ENCODE measurements at places on chromosomes 3 and 15. TPM values are rescaled to one million over a fixed set of nuclear protein-coding genes. Genes with fewer than 3 reads are reported as not detected.

The ZIC1 gene
- not detected for total RNA-seq

The PLA2G4F gene
- total RNA-seq, result 0.87 TPM

The FAM107A gene
- total RNA-seq, result not detected

The GOLGA6B gene
- 0.61 TPM for total RNA-seq

The PPARG gene
- 81.5 TPM for total RNA-seq

The MYLK gene
- total RNA-seq, result 10.7 TPM

- peak; percentile 54 for DNase-seq
Measured at GRCh38 chr3:49799761-49800160, at the start of gene CDHR4. Gene CDHR4 (minus strand): TSS chr3:49799873. CDS start chr3:49799812, 61 bp downstream.

DNA sequence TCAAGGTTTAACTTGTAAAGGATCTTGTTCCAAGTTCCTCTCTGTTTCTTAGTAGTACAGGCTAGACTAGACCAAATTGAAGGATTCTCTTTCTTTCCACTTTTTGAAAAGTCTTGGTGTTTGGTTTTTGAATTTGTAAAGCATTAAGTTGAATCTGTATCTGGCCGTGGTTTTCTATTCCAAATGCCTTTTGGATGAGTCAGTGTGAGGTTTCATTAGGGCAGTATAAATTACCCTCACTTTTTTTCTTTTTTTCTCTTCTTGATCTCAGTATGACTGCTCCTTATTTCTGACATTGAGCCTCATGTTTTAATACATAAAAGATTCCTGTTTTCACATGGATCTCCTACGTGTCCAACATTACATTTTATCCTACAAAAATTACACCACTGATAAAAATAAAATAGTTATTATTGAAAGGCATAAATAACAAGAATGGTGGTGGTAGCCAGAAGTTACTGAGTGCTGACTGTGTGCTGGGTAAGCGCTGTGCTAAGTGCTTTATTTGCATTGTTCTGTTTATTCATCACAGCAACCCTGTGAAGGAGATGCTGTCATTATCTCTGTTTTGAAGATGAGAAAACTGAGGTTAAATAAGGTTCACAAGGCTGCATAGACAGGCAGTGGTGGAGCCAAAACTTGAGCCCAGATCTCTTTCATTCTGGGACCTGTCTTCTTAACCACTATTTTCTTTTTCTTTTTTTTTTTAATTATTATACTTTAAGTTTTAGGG lies 48.3 kb downstream of the MITF start:
- no peak for DNase-seq

DNA sequence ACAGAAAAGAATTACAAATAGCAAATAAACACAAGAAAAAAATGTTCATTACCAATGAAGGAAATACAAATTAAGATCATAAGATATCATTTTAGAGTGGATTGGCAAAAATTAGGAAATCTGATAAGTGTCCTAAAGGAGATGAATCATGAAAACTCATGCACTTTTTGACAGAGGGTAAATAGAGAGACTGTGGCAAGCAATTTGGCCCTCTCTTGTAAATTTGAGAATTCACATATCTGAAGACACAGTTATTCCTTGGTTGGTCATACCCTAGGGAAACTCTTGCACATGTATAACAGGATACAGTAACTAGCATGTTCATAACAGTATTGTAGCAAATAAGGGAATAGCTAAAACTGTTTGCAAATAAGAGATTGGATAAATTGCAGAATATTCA lies 246.0 kb upstream of the GADL1 start:
- DNase-seq, result no peak

DNA sequence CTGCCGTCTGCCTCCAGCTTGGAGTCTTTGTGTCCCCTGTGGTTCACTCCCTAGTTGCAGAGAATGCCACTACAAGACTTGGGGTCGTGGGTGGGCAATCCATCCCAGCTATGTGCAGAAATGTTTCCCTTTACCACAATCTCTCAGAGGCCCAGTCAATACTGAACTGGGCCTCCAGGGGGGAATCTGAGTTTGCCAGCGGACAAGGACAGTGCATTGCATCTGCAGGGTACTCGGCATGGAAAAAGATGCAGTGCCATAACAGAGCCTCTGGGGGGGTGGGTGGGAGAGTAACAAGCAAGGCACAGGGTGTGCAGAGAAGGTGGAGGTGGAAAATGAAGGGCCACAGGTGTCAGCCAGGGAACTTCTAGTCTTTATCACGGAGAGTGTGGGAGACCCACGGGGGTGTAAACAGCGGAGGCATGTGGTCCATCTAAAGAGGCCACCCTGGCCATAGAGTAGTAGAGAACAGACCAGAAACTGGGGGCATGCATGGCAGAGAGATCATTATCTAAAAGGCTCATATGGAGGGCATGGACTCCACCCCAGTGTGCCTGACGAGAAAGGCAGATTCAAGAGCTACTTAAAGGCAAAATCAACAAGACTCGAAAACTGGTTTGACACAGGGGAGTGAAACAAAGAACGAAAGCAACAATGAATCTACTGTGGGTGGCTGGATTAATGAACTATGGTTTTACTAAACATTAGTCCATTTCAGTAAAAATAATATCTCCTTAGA lies 182.4 kb downstream of the ANXA2 start:
- DNase-seq, result no peak

- DNase-seq, result no peak
Measured at GRCh38 chr15:59439576-59439975, 1.6 kb downstream of the FAM81A start.

DNA sequence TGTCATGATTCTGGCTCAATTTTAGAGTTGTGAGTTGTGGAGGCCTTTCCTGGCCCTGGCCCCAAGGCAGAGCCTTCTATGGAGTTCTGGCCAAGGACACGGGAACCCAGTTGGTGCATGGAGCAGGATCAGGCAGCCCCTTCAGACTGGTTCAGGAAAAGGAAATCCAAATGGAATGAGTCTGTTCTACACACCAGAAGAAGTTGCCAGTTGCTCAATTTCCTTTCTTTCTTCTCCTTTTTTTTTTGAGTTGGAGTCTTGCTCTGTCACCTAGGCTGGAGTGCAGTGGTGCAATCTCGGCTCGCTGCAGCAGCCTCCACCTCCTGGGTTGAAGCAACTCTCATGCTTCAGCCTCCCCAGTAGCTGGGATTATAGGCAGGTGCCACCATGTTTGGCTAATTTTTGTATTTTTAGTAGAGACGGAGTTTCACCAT lies 28.9 kb upstream of the BHLHE40 start:
- no peak for DNase-seq

GRCh38 chr15:55564347-55565145 lies 23.6 kb downstream of the PYGO1 start:
- DNase-seq, result no peak

GRCh38 chr3:182412066-182412465 lies 381.2 kb upstream of the ATP11B start:
- DNase-seq, result peak; percentile 15

DNA sequence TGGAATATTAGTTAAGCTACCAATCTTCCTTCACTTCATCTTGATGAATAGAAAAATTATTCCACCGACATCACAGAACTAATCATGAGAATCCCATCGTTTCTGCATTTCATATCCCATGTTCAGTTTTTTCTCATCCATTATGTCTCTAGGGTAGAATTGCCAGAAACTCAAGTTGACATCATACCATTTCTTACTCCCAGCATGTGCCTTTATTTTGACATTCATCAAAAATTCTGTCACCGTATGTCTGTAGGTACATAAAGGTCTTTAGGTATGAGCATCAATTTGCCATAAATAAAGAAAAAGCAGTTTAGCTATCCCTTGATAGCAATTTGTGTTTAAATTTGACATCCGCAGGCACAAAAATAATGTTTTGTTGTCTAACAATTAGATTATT lies 175.5 kb upstream of the ROBO2 start:
- DNase-seq, result no peak

Data from Calu3 (cell line).